ENCODE measurements at places on chromosomes 16 and 17. TPM values are rescaled to one million over a fixed set of nuclear protein-coding genes. Genes with fewer than 3 reads are reported as not detected.
A peak's percentile ranks its signal among the peaks of the same experiment; 100 is the strongest.

CDRT15L2 gene
- not detected for total RNA-seq

PABPN1L gene
- not detected for total RNA-seq

GRCh38 chr16:59336136-59336695 lies 602.1 kb upstream of the GOT2 start:
- no peak for DNase-seq

GRCh38 chr17:3870871-3871306 lies 22.0 kb downstream of the CAMKK1 start:
- DNase-seq, result peak; percentile 24

DNA sequence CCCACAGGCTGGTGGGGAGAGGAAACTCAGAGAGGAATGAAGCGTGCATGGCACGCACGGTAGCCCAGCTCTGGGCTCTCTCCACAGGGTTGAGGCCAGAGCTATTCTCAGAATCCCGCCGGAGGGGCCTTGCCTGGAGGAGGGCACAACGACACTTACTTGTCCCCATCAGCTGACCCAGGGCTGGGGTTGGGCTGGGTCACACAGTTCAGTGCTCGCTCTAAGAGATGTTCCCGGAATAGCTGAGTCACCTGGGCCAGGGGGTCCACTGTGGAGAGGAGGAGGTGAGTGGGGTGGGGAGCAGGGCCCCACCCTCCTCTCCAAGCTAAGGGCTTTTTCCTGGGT lies 21.8 kb downstream of the SREBF1 start:
- DNase-seq, result no peak

DNA sequence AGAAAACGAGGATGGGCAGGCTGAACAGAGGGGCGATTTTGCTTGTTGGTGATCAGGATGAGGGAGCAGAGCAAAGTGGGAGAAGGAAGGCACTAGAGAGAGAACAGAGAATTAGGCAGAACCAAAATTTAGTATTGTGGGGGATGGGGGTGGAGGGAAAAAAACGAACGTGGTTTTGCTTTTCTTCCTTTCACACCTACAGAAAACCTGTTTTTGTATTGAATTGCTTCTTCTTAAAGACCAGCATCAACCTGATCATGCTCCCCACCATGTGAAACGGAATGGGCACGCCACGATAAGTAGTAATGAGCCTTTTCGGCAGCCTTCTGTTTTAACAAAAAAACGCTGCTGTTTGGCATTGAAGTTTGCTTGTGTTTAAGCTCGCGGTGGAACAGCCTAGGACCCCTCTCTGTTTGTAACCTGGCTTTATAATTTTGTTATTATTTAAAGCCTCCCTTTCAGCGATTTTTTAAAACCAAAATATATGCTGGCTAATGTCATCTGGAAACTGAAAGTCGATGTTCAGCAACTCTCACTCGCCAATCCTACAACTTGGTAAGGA lies 36.8 kb downstream of the ERCC4 start:
- DNase-seq, result peak; percentile 6

- no peak for DNase-seq
Measured at GRCh38 chr16:70432356-70432722, 6.6 kb downstream of the ST3GAL2 start.

- DNase-seq, result no peak
Measured at GRCh38 chr16:49822649-49823370, 33.1 kb downstream of the ZNF423 start.

DNA sequence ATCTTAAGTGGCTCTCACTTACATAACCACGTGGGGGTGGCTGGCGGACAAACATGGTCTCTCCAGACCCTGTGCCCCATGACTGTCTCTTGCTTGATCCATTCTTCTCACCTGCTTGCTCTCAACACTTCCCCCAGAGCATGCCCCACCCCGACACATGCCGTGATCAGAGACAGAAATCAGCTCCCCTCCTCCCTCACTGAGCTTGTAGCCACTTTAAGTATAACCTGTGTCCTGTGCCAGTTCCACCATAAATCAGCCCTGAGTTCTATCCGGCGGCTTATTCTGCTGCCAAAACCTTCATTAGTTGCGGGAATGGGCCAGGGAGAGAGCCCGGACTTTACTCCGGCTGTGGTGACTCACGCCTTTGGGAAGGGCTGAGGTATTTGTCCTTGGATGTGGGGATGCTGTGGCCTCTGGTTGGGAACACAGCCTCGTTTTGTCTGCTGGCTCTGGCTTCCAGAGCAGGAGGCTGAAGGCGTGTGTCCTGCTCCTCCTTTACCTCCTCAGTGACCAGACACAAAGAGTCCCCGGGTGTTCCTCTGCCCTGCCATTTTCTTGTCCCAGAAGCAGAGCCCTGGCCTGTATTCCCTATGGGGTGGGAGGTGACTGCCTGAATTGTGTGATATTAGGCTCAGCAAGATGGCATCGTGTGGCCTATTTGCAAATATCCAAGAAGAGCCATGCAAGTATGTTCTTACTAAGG lies 21.1 kb downstream of the ANKRD40 start:
- peak; percentile 86 for DNase-seq
